ENCODE measurements at places on chromosomes 5 and 9.
A peak's percentile ranks its signal among the peaks of the same experiment; 100 is the strongest.

DNA sequence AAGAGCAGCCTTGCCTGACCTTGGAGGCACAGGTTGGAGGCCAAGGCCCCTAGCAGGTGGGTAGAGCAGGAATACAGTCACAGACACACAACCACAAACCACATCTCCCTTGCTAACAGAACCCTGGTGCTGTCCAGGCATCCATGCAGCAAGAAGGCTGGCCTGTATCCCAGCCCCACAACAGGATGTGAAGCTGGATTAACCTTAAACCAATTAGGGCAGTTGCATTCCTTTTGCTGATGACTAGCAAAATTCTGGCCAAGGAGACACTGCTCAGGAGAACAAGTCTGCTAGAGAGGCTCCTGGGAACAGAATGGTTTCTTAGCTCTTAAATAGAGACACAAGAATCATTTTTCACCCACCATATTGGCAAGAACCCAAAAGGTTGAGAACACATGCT is 97.8 kb downstream of the C5orf15 start:
- no peak for DNase-seq

DNA sequence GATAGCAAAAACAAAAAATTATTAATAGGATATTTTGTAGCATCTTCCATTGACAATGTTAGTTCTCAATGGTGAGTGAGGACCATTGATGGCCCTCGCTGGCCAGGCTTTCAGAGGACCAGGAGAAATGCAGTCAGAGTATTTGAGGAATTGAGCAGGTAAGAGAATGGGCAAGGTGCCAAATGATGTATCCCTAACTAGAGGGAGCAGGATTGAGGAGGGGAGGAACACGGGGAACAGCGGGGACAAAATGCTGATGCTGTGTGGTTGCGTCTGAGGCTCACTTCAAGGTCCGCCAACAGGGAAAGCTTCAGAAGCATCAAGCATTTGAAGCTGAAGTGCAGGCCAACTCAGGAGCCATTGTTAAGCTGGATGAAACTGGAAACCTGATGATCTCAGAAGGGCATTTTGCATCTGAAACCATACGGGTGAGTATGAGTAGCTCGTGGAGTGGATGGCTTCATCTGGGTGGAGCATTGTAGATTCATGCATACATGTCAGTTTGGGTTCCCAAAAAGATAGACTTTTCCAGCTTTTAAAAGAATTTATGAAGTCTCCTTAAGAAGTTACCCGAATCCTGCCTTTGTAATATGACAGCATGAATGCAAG is 16.2 kb downstream of the SPTAN1 start:
- no peak for DNase-seq

- no peak for DNase-seq
Observed at GRCh38 chr9:97860451-97861147, 7.6 kb downstream of the FOXE1 start.

GRCh38 chr5:41641621-41642020 is 131.2 kb upstream of the PLCXD3 start:
- DNase-seq, result no peak

GRCh38 chr5:110258460-110259216 is 467.8 kb downstream of the TMEM232 start:
- DNase-seq, result peak; percentile 56

- no peak for DNase-seq
Observed at GRCh38 chr5:142572006-142572405, 113.9 kb downstream of the FGF1 start.

- peak; percentile 65 for DNase-seq
Observed at GRCh38 chr5:160956051-160956450, 104.0 kb upstream of the ATP10B start.

All from NCI-H1694 treated with DMSO at 0.1 percent for 48 hours (cell line).